ENCODE measurements at places on chromosomes 6 and 20.

DNA sequence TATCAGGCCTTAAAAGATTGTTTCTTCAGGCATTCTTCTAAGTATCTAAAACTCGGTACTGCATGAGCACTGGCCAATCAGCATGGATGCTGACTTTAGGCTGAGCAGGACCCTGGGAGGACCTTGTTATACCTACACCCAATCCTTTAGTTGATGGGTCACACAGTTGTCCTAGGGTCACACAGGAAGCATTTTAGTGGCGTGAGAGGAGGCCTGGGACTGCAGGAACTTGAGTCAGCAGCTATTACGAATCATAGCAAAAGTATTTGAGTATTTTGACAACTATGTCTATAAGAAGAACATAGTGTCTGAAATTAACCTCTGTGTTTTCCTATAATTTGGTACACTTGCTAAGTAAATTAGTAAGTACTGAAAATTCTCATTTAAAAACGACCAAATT lies 741.4 kb downstream of the HACE1 start:
- DNase-seq: no peak

- DNase-seq: no peak
These were observed 42.8 kb upstream of the AHI1 start for GRCh38 chr6:135540207-135540840.

DNA sequence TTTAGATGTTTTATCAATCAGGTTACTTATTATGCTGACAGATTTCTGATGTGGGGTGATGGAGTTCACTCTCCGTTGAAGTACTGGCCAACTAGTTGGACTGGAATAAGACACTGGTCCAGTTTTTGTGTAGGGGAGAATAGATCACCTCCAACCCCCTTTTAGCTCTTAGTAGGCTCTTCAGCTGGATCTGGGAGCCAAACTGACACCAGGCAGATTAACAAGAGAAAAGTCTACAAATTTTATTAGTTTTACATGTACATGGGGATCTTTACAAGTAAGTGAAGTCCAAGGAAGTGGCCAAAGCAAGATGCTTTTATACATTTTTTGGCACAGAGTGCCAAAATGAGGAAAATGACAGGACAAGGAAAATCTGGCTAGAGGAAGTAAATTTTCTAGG lies 107.1 kb downstream of the UBE3D start:
- no peak for DNase-seq

GRCh38 chr6:125793280-125793679 lies 2.5 kb downstream of the NCOA7 start:
- DNase-seq: no peak

DNA sequence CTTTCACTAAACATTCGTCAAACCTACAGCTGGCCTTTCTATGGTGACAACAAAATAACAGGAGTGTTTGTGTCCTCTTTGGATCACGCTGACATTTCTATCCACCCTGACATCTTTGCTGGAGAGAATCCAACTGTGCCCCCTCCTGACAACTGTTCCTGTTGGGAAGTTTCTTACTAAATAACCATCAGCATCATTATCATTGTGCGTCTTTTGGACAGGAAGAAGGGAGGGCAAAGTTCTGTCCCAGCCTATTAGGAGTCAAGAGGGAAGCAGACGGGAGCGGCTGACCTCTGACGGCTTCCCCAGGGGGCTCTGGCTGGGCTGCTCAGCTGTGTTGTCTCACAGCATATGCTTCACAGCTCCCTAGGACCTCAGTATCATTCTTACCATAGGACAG lies 195.9 kb upstream of the SULF2 start:
- no peak for DNase-seq

GRCh38 chr20:45886590-45887345 lies 654 bp downstream of the SPATA25 start:
- no peak for DNase-seq

- no peak for DNase-seq
These were observed 71.5 kb upstream of the B3GAT2 start for GRCh38 chr6:71028236-71028876.

- DNase-seq: no peak
These were observed 7.4 kb downstream of the SIRT5 start for GRCh38 chr6:13581700-13582229.

GRCh38 chr6:34359418-34360158 lies 32.9 kb downstream of the NUDT3 start:
- peak; percentile 9 for DNase-seq

- no peak for DNase-seq
These were observed 32.2 kb downstream of the C6orf52 start for GRCh38 chr6:10662207-10662606.

GRCh38 chr6:2957696-2958330 lies 13.6 kb downstream of the SERPINB6 start:
- DNase-seq: no peak

DNA sequence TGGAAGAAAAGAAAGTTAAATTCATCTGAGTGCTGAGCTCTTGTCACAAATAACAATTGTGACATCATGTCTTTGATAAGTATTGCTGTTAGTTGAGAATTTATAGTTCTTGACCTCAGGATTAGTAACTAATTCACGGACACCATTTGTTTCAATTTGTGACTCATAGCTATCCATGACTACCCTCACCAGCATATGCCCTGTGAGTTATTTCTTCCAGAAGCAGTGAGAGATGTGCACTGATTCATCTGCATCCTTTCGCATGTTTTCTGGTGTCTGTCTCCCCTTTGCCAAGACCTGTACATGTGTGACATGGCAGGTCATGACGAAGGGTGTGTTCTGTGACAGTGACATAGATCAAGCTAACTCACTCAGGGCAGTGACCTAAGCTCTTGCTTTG lies 86.9 kb downstream of the SOBP start:
- DNase-seq: no peak

- no peak for DNase-seq
These were observed 42.4 kb downstream of the DHX35 start for GRCh38 chr20:39004508-39004907.

DNA sequence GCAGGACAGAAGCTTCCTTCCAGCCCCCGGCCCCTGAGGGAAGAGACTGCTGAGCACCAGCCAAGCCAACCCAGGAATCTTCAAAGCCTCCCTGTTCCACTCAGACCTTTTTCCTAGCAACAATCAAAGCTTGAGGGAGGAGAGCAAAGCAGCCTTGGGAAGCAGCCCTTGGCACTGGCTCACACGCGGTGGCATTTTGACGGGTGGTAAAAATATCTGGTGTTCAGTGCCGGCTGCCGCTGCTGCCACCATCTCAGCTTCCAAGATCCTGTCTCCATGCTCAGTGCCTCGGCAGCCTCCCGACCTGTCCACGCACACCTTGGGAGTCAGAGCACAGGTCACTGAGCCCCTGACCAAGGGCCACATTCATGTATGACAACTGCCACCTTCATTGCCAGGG lies 170.1 kb downstream of the LRFN2 start:
- no peak for DNase-seq
